Stimulated activated CD4-positive, alpha-beta T cell treated with anti-CD3 and anti-CD28 coated beads, Interleukin-4, amount 100 ng/mL, for 1 hour (primary cell): ENCODE measurements at places on chromosomes 12 and 14.

GRCh38 chr14:92785667-92786426, 8.3 kb upstream of the GOLGA5 start:
- no peak for DNase-seq

GRCh38 chr14:103581954-103582703, 19.4 kb downstream of the COA8 start:
- DNase-seq, result no peak

DNA sequence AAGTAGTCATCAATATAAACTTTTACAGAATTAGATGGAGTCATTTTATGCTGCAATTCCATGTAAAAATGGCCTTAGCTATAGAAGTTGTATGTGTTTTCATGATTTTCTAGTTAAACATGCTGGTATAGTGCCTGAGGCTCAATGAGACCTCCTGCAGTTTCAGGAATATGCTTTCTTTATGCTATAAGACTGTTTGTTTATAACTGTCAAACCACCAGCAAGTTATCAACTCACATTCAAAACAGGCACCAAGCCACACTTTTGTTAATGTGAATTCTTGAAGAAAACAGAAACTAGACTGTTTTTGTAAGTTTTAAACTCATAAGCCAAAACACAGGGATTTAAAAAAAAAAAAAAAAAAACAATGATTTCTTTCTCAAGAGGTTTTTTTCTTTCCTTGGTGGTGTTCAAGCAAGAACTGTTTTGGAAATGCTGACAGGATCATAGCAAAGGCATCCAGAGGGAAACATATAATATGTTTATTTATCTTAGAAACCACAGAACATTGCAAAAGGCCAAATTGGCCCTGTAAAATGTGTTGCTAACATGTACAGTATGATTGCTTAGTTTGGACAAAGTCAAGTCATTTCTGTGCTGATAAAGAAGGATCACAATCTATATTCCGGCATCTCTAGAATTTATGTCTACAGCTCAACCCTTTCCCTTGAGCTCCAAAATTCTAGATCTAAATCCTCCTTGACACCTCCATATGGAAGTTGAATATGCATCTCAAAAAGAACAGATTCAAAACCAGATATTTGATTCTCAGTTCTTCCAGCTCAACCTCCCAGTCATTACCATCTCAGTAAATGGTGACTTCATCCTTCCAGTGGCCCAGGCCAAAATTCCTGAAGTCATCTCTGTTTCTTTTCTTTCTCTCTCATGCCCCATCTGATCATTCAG, 29.0 kb upstream of the LUM start:
- DNase-seq, result no peak

- DNase-seq, result no peak
Measured at GRCh38 chr12:80353254-80353653, 90.8 kb upstream of the PTPRQ start.

- no peak for DNase-seq
Measured at GRCh38 chr12:70756118-70756517, 118.9 kb upstream of the PTPRB start.

DNA sequence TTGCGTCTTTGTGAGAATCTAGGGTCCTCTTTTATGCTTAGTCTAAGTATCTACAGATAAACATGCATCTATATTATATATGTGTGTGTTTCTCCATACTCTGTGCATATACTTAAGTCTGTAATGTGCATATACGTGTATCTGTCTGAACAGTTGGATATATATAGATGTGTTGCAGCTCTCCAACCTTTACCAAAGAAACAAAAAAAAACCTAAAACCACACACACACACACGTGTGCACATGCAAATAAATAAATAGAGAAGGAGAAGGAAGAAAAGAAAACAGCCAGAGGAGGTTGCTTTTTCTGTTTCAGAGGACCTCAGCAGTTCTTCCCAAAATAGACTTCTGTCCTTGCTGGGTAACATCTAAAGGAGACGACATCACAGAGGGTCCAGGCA, 244.9 kb downstream of the CACNA1C start:
- no peak for DNase-seq

GRCh38 chr14:34363733-34364134, 98.3 kb downstream of the SPTSSA start:
- DNase-seq, result no peak

DNA sequence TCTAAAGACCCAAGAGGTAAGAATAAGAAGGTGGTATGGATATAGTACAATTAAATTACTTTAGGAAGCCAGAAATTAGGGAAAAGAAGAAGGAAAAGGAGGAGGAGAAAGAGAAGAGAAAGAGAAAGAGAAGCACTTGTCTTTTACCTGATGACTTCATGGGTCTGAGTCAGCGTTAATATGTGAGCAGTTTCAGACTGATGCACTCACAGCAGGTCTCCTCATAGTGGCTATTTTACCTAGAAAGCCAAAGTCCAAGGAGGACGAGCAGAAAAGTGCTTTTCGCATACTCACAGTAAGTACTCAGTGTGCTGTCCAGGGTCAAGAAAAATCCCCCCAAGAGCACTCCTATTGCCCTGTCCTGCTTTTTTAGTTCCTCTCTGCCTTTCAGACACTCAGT, 222.1 kb downstream of the C12orf42 start:
- no peak for DNase-seq

DNA sequence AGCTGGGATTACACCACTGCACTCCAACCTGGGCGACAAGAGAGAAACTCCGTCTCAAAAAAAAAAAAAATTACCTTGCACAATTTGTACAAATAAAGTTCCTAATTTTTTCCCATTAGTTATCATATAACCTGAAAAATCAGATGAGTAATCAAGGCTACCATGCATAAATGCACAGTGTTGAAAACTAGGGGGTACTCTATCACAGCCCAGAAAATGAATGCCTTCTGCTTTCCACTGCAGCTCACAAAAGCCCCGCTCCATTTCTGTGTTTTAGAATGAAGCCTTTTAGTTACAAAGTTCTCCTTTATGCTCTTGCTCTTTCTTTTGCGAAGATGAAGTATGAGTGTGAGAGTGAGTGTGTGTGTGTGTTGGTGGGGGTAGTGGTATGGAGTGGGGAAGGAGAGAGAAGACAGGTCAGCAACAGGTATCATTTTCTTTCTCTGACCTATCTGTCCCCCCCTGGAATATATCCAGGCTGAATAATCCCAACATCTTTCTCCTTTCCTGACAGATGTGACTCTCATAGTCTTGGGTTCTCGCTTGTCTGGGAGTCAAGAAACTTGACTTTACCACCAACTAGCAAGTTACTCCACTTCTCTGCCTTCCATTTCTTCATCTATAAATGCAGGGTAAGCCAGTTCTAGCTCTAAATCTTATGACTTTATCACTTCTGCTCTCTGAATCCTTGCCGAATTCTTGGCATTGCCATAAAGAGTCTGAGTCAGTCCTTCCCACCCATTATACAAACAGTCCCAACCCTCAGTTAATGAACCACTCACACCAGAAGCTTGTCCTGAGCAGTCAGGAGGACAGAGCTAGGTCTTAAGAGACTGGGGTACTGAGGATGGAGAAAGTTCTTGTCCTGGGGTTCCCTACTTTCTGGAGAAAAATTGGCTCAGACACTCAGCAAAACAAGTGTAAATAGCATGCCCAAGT, 16.1 kb downstream of the BIN2 start:
- DNase-seq, result no peak

GRCh38 chr14:64721899-64722298, 17.7 kb downstream of the PLEKHG3 start:
- no peak for DNase-seq

- no peak for DNase-seq
Measured at GRCh38 chr12:19910681-19911080, 457.7 kb upstream of the PDE3A start.

- DNase-seq, result no peak
Measured at GRCh38 chr12:27534060-27534764, 10.2 kb downstream of the PPFIBP1 start.

DNA sequence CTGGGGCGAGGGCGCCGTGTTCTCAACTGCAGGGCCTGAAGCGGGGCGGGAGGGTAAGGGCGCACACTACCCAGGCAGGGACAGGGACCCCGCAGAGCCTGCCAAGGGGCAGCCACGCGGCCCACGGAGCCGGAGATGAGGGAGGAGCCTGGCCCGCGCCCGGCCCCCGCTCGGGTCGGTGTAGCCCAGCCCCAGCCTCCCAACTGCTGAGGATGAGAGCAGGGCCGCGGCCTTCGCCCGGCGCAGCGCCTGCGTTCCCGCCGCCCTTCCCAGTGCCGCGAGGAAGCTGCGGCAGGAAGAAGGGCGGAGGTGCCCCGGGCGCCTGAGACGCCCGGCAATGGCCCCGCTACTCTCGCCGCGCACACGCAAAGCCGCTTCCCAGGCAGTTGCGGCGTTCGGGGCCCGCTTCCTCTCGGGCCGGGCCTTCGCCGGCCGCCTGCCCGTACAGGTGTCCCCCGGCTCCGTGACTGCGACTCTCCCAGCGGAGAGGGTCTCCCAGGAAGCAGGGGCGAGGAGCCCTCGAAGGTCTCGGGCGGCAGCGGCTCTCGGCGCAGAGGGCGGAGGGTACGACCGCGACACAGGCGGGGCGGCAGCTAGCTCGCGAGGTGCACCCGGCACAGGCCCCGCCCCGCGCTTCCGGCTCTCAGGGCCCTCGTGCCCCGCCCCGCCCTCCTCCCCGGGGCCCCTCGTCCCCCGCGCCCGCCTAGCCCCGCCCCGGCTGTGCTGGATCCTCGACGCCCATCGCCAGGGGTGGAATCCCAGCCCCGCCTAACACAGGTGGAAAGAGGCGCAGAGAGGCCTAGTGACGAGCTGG, 24.8 kb upstream of the YY1 start:
- DNase-seq, result peak; percentile 96

DNA sequence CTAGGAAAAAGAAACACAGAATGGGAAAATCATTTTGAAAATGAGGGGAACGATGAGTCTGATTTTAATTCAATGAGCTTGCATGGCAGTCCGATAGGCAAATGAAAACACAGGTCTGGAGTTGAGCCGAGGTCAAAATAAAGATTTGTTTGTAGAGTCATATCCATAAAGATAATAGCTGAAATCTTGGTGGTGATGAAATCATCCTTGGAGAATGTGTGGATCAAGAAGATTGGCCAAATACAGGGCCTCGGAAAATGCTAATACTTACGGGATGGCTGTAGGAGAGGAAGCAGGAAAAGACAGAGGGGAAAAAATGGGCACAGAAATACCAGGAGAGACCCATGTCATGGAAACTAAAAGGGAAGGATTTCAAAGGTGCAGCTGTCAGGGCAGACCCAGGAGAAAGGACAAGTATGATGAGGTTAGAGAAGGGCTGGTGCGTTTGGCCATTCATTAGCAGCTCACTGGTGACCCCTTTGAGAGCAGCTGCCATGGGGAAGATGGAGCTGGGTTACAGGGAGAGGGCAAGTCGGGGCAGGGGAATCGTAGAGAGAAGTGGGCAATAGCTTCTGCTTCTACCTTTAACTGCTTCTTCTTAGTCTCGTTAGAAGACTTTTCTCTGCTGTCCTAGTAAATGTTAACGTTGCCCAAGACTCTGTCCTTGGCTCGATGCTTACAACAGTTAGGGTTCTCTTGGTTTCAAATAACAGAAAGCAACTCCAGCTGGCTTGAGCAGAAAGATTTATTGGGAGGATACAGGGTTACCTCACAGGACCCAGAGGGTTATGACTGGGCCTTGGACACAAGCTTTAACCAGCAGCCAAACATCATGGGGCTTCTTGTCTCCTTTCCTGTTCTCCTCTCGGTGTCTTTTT, 161.8 kb downstream of the EFCAB11 start:
- DNase-seq, result no peak

- DNase-seq, result peak; percentile 6
Measured at GRCh38 chr12:30796313-30796780, 41.6 kb upstream of the CAPRIN2 start.

GRCh38 chr14:92577321-92577742, 63.8 kb downstream of the RIN3 start:
- DNase-seq, result no peak

- peak; percentile 95 for DNase-seq
Measured at GRCh38 chr12:96035283-96036236, at the start of gene LTA4H. Gene LTA4H (minus strand): TSS chr12:96035587. CDS start chr12:96035519, 68 bp downstream.

- no peak for DNase-seq
Measured at GRCh38 chr14:67851785-67852410, 32.3 kb downstream of the RAD51B start.

DNA sequence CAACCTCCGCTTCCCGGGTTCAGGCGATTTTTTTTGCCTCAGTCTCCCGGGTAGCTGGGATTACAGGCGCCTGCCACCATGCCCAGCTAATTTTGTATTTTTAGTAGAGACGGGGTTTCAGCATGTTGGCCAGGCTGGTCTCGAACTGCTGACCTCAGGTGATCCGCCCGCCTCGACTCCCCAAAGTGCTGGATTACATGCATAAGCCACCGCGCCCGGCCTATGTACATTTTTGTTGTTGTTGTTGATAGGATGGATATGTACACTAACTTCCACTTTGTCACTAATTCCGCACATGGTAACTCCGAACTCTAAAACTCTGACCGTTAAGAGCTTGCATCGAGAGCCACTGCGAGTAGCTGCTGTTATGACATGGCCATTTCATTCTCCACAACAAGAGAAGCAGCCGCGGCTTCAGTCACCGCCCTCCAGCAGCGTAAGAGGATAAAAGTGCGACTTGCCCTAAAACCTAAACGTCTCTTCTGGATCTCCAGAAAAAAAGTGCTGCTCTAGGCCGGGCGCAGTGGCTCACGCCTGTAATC, 742 bp upstream of the MARS1 start:
- no peak for DNase-seq

- DNase-seq, result no peak
Measured at GRCh38 chr12:52209321-52209720, 17.5 kb upstream of the KRT80 start.

- DNase-seq, result no peak
Measured at GRCh38 chr14:101276309-101277091, 284.8 kb upstream of the DIO3 start.

- no peak for DNase-seq
Measured at GRCh38 chr14:69424149-69424923, 25.8 kb downstream of the SLC39A9 start.

DNA sequence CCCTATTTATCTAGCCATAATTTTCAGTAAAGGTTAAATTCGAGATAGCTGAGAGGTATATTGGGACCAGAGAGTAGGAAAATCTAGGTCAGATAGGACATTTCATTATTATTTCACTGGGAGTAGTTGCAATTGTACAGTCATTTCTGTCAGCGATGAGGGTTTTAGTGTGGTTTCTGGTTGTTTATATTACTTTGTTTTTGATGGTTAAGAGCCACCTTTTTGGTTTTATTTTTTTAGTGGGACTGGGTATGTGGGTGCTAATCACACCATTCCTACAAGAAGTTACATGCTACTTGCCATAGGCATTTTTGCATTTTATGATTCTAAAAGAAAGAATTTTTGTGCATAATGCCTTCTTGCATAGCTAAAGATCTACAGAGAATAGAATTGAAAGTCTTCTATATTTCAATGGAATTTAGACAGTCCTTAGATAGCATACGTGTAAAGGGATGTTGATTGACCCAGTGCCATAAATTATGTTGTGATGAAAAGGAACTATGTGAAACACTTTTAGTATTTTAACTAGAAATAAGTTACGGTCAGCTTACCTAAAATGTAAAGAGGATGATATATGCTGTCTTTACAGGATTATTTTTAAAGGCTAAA, 85.2 kb downstream of the KTN1 start:
- no peak for DNase-seq

DNA sequence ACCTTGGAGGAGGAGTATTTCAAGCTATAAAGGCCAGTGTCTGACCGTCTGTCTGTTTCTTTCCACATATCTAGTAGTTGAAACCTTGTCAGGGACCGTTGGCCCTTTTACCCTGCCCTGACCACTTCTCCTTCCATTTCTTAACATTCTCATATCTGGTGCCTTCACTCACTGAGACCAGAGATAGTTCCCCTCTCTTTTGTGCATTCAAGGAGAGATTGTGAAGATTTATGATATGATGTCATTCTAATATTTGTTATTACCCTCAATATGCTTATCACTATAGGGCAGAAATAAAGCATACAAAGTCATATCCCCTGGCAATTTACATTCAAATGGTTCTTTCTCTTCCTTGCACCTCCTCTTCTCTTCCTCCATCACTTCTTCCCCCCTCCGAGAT, 83.3 kb downstream of the PLXNC1 start:
- no peak for DNase-seq

- no peak for DNase-seq
Measured at GRCh38 chr12:107894589-107894988, 120.1 kb downstream of the ASCL4 start.
